ENCODE measurements at places on chromosomes 11 and 22.

GRCh38 chr11:108628812-108629211, 35.2 kb upstream of the EXPH5 start:
- DNase-seq = no peak

DNA sequence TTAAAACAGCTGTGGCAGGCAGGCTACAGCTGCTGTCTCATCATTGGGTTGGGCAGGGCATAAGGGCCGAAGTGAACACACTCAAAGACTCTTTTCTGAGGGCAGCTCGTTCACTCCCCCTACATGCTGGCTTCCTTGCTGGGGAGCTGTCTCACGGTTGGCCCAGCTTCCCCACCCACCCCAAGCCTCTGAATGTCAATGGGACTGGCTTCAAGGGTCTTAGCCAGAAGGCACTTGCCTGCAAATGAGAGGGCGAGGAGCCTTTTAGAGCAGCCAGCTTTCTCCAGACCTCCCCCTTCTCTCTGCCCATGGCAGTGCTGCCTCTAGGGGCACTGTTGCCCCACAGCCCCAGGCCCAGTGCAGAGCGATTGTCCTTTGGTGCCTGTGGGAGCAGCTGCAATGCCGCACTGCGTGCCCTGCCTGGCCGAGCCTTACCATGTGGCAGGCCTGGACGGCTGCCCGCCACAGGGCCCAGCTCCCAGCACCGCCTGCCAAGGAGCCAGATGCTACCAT, 94.7 kb upstream of the RASSF10 start:
- no peak for DNase-seq

DNA sequence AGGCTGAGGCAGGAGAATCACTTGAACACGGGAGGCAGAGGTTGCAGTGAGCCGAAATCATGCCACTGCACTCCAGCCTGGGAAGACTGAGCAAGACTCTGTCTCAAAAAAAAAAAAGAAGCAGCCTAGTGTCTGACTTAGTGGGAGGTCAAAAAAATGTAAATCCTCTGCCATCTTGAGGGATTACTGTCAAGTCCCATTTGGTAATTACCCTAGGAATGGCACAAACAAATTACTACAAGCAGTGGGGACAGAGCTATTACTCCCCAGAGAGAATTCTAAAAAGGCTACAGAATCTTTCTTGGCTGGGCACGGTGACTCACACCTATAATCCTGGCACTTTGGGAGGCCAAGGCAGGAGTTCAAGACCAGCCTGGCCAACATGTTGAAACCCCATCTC, 3.8 kb downstream of the SERPING1 start:
- no peak for DNase-seq

- peak; percentile 71 for DNase-seq
Measured at GRCh38 chr22:50522208-50522805, 3.1 kb downstream of the SCO2 start.

GRCh38 chr11:6321356-6321755, 1.1 kb upstream of the CAVIN3 start:
- DNase-seq = peak; percentile 75

DNA sequence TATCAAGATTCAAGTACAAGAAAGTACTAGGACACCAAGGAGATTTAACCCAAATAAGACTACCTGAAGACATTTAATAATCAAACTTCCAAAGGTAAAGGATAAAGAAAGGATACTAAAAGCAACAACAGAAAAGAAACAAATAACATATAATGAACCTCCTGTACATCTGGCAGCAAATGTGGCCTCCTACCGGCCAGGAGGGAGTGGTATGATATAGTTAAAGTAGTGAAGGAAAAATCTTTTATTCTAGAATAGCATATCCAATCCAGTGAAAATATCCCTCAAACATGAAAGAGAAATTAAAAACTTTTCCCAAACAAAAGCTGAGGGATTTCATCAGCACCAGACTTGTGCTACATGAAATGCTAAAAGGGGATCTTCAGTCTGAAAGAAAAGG, 104.7 kb upstream of the GUCY1A2 start:
- no peak for DNase-seq

DNA sequence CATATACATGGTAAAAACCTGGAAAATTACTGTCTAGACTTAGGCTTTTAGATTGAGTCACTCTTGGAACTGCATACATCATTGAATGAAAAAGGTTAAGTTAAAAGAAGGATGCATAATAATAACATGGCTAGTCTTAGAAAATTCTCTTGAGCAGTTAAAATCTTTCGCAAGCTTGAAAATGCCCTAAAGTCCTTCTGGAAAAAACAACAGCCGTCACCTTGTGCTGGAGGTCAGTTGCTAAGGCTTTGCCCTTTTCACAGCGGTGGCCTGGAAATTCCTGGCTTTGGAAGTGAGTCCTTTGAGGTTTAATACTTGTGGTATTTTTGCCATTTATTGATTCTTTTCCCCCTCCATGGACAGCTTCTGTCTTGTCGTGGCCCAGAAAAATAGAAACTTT, 17.4 kb upstream of the FBLN1 start:
- no peak for DNase-seq

GRCh38 chr11:43868852-43869567, 11.6 kb upstream of the ALKBH3 start:
- DNase-seq = no peak

DNA sequence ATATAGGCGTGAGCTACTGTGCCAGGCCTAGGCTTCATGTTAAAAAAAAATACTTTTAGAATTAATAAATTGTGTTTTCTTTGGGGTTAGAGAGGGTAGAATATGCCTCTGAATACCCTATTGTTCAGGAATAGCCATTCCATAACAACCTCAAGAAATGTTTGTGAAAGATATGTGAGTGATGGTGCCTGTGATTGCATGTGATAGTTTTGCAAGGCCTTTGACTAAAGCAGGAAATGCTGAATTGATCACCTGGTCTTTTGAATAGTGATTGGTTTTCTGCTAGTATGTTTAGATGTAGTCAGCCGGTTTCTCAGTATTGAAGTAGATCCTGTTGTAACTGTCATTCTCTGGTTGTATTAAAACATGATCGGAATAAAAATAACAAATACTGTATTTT, 73.4 kb downstream of the UVRAG start:
- DNase-seq = no peak

DNA sequence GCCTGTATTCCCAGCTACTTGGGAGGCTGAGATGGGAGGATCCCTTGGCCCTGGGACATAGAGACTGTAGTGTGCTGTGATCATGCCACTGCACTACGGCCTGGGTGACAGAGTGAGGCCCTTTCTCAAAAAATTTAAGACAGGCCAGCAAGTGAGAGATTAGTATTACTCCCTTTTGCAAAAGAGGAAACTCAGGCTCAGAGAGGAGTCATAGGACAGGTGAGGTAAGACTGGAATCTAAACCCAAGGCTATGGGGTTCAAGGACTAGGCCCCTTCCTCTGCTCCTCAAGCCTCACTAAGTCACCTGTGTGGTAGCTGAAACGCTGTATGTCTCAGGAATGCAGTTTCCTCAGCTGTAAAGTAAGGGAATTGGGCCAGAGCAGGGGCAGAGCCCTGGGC, 1.6 kb upstream of the P2RY2 start:
- no peak for DNase-seq

DNA sequence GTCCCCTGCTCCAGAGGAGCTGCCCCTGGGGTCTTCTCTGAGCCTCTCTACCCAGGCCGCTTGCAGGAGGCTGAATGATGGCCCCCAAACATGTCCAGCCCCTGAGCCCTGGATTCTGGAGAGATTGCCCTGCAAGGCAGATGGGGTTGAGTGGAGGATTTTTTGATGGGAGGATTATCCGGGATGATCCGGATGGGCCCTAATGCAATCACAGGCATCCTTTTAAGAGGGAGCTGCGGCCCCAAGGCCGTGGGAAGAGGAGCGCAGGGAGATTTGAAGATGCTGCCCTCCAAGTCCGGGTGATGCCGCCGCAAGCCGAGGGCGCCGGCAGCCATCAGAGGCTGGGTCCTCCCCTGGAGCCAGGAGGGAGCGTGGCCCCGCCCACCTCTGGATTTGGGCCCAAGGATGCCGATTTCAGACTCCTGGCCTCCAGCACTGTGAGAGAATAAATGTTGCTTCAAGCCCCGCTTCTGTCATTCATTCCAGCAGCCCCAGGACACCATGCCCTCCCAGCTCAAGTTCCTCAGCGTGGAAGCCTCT, 66.0 kb downstream of the WNT7B start:
- DNase-seq = no peak

DNA sequence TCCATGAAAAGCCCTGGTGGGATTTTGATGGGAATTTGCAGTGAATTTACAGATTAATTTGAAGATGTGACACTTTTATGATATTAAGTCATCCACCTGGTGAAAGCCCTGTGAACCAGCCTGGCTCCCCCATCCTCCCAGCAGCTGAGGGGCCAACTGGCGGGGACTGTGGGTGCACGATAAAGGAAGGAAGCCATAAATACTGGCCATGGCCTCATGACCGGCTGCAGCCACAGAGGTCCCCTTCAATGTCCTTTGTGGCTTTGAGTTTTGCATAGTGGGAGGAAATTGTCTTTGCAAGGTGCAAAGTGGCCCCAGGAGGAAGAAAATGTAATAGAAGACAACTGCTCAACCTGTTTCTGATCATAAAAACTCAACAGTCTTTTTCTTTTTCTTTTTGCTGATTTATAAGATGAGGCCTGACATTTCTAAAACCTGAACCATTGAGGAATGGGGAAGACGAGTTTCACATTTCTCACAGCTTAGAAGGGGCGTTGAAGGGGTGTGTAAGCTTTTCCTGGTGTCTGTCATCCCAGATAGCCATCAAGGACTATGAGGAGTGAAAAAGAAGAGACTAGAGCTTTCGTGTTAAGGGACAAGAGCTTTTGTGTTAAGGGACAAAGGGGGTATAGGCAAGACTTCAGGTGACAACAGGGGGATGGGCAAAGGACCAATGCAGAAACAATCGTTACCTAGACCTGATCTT, 6.3 kb upstream of the NDUFV1 start:
- no peak for DNase-seq

DNA sequence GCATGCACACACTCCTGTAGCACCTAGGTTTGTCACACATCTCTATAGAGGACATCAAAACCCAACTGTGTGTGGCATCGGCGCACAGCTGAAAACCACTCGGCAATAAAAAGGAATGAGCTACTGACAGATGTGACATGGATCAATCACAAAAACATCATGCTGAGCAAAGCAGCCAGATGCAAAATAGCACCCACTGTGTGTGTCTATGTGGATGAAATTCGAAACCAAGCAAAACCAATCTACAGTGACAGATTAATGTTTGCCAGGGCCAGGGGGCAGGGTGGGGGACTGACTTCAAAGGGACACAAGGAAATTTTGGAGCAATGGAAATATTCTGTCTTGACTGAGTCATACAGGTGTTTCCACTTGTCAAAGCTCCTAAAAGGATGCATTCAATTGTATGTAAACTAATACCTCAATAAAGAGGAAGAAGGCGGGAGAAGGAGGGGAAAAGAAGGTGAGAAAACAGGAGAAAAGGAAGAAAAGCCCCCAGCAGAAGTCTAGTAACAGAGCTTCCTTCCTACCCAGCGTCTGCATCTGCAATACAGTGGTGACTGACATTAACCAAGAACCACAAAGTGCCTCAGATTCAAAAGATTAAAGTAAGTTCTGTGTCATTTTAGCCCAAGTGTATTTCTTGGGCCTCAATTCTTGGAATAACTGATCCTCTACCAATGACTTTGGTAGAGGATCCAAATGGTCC, 49.8 kb downstream of the PACSIN2 start:
- no peak for DNase-seq

DNA sequence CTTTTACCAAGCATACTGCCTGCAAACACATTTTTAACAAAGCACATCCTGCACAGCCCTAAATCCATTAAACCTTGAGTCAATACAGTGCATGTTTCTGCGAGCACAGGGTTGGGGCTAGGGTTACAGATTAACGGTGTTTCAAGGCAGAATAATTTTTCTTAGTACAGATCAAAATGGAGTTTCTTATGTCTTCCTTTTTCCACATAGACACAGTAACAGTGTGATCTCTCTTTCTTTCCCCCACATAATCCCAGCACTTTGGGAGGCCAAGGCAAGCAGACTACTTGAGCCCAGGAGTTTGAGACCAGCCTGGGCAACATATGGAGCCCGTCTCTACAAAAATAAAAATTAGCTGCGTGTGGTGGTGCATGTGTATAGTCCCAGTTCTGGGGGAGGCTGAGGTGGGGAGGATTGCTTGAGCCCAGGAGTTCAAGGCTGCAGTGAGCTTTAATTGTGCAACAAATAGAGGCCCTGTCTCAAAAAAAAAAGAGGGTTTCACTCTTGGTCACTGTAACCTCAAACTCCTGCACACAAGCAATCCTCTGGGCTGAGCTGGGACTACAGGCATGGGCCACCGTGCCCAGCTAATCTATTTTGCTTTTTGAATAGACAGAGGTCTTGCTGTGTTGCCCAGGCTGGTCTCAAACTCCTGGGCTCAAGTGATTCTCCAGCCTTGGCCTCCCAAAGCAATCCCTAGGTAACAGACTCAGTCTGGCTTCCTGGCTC, 19.7 kb upstream of the SLC3A2 start:
- DNase-seq = no peak

DNA sequence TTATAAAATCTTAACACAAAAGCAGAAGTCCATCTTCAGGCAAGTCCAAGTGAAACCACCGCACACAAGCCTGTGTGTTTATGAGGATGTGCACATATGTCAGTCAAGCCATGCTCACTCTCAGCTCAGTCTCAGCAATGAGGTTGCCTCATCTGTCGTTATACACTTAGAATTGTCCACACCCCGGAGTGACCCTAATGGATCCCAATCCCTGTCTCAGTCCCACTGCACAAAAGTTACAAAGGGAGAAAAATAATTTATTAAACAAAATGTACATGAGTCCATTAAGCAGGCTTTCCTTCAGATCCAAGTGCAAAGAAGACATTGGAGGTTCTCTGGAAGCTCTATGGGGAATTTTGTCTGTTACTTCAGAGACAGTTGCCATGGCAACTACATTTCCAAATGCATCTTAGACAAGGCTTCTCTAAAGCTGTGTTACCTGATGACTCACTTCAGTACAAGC, 24.4 kb downstream of the OR8B12 start:
- DNase-seq = no peak

DNA sequence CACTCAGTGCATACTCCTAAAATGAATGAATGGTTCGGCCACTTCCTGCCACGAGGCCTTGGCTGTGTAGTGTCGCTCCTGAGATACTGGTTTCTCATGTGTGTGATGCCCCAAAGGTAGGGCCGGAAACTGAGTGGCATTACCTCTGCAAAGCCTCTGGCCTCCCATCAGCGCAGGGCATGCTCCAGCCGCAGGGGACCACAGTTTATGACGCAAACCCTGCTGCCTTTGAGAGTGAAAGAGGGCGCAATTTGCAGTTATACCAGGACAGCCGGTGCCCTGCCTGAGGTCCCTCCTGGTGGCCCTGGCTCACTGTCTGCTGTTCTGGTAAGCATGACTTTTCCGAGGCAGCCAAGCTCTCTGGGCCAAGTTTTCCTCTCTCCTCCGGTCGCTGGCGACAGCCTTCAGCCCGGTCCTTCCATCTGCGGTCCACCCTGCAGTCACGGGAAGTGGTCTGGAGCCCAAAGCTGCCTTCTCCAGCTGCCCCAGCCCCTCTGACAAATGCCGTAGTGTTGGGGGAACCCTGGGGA, 2.4 kb upstream of the FGF3 start:
- no peak for DNase-seq

GRCh38 chr11:16032974-16033373, 323.4 kb downstream of the SOX6 start:
- DNase-seq = no peak

Measured in coronary artery (tissue), 2 donors.